Hematopoietic multipotent progenitor cell treated with erythropoietin and hydrocortisone succinate and interleukin-3 and kit ligand, for 17 days (in vitro differentiated cells): ENCODE measurements at places on chromosomes 4 and X.

DNA sequence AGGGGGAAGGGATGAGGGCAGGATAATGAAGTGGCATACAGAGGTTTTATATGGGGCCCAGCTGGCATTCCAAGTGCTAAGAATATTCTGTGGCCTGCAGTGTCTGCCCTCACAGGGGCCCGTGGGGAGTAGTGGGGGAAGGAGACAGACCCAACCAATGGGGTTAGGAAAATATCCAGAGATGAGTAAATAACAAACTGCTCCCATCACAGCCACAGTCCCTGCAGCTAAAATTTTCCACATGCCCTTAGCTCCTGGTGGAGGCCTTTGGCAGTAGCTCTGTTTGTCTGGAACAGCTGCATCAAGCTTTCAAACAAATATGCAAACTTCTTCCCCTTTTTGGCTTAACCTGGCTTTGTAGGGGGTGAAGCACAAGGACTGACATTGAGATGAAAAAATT is 3.1 kb downstream of the SRPX2 start:
- DNase-seq, result no peak

- DNase-seq, result no peak
These were observed 45.6 kb downstream of the RGS12 start for GRCh38 chr4:3338321-3338838.

DNA sequence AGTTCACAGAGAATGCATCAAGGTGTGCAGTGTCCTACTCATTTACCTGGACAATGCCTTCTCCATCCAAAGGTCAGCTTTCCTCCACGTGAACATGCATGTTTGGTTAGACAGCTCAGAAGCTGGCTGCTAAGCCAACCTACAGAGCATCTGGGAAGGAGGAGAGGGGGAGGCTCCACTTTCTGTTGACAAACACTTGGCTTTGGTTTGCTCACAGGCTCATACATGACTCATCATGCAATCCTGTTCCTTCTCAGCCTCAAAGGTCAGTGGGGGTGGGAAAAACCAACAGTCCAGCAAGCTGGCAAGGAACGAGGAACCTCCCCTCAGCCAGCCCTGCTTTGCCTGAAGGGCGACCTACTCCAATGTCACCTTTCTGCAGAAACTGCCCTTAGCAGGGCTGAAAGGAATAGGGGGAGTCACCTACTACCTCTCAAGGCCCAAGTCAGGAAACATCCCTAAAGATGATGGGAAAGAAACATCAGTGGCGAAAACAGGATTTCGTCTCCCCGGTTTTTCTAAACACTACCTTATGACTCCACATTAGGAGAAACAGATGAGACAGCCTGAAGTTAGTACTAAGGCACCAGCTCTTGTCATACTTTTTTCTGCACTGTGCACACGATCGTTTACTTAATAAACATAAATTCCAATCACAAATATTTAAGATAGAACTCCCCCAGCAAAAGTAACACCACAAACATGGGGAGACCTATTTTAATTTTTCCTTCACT is 37.9 kb downstream of the RELL1 start:
- DNase-seq, result no peak

GRCh38 chr4:32775049-32775448 is 2054.9 kb downstream of the PCDH7 start:
- no peak for DNase-seq

GRCh38 chrX:8191022-8191421 is 20.0 kb upstream of the VCX2 start:
- DNase-seq, result no peak

DNA sequence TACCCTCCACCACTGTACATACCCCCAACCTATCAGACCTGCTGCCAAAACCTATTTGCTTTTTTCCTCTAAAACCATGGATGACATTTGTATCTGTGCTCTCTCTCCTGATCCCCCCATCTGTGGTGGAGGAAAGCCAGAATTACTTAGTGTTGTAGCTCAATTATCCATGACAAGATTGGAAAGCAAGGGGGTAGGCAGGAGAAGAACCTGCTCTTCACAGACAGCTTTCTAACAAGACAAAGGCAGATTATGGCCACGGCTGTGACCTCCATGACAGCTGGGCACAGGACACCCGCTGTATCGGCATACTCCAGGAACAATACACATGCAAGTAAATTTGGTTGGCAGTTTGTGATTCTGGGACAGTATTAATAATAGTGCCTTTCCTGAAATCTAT is 186.7 kb downstream of the ENOX2 start:
- no peak for DNase-seq

DNA sequence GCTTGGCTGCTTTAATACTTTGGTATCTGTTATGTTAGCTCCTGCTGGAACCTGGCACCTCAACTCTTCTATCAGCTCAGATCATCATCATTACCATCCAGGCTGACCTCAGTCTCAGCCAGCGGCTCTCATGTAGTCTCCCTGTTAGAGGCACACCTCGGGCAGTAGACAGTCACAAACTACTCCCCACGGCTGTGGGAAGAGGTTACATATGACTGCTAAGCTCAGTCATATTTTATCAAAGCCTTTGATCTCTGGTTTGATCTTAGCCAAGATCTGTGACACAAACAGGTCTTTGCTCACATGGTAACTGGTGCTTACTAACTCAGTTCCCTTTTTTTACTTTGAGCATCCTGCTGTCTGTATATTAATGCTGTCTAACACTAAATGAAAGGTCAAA is 384.9 kb downstream of the CENPC start:
- no peak for DNase-seq

DNA sequence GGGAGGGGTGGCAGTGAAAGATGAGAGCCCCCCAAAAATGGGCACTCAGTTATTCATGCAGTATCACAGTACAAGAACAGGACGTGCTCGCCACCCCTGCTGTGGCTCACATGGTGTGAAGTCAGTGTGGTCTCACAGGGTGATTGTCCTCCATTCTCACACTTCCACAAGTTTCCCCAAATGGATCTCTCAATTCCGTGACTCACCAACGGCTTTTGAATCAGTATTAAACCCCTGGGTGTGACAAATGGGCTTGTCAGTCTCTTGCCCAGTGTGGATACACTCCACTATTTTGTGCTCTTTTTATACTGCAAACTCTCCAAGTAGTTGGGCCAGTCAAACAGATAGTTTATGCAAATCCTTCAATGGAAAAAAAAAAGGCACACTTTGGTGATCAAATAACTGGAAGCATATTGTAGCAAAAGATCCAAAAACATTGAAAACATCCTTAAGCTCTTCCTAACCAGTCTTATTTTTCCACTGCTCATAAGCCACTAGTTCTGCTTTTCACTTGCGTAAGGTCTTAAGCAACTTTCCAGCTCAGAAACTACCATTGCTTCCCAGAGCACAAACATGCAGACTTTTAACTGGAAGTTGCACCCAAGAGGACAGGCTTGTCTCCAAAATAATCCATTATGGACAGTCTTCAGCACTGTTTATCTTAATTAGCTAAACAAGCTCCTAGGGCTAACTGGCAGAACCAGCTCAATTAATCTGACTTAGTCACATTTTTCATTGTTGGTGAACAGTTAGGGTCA is 365.7 kb downstream of the PPP3CA start:
- no peak for DNase-seq

- DNase-seq, result no peak
These were observed 165.0 kb downstream of the FHIP1A start for GRCh38 chr4:151573945-151574344.

DNA sequence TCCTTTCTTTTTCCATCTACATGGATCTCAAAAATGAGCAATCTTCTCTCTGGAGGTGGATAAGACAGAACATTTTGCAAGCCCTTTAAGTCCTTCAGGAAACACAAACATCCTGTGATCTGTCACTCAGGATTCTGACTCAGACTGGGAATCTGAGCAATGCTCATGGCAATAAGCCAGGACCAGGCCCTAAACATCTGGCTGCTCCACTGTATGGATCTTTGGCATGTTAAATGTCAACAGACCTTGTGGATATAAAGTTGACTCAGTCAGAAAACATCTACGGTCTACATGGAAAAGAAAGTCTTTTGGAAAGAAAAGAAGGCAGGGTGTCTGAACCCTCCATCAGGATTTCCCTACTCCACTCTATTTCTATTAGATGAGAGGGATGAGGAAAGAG is 17.8 kb upstream of the CHIC2 start:
- peak; percentile 21 for DNase-seq

DNA sequence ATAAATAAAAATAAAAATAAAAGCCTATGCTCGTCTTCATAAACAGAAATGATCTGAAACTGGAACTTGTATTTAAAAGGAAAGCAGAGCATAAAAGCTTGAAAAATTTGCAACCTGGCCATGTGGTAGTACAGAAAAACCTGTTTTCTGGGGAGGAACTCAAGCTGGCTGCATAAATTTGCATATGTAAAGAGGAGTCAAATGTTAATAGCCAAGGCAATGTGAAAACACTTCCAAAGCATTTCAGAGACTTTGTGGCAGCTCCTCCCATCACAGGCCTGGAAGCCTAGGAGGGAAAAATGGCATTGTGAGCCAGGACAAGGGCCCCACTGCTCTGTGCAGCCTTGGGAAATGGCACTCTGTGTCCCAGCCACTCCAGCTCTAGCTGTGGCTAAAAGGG is 727.9 kb upstream of the DIAPH2 start:
- DNase-seq, result no peak

DNA sequence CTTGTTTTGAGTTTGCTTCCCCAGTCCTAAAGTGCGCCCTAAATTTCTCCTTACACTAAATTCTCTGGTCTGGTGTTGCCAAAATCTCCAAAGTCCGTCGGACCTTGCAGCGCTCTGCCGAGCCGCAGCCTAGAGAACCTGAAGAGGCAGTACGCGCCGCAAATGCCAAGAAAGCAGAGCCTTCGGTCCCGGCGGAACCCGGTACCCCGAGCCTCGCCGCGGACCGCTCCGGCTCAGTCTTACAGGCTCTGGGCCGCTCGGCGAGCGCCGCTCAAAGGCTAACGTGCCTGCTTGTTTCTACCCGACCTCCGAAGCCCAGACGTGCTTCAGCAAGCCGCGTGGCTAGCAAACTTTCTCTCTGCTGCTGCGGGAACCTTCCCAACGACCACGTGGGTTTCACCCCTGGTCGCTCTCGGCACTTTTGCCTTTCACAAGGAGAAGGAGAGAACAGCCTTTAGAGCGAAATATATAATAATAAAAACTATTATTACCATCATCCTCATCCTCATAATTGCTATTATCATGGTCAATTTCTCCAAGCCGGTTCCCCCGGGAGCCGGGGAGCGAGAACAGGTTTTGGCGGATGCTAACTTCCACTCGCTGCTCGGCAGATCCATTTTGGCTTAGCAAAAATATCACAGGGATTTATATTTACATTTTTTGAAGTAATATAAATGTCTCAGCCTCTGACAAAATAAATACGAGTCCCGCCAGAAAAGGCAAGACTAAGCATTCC is 2.2 kb upstream of the HTR2C start:
- DNase-seq, result no peak

GRCh38 chr4:139227729-139228404 is 50.8 kb upstream of the ELF2 start:
- peak; percentile 32 for DNase-seq

GRCh38 chrX:154531626-154532025 is 15.0 kb downstream of the G6PD start:
- no peak for DNase-seq

DNA sequence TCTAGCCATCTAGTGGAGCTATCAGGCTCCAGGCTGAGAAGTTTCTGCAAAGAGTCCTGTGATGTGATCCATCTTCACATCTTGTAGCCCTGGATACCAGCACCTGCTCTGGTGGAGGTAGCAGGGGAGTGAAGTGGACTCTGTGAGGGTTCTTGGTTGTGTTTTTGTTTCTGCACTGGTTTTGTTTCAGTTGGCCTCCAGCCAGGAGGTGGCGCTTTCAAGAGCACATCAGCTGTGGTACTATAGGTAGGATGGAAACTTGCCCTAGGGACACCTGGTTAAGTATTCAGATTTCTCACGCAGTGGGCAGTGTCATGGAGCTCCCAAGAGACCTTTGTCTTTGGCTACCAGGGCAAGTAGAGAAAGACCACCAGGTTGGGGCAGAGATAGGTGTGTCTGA is 257.5 kb upstream of the SLC7A11 start:
- DNase-seq, result no peak

DNA sequence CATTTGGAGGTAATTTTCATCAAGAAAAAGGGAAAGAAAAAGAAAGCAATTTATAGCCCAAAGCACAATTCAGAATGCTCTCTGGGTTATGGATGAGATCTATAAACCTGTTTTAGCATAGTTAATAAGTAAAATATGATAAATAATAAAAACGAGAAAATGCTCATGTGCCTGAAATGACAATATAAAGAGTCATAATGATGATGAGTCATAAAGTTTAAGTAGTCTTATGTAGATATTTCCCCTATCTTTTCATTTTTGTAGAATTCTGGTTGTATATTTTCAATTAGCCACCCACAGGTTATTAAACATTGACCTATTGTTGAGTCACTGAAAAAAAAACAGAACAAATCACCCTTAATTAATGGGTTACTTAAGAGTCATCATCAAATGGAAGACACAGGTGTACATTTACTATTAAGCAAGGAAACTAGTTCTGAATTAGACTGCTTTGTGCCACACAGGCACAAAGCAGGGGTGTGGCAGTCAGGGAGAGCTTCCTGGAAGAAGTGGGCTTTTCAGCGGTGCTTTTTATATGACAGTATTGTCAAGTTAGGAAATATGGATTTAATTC is 29.3 kb downstream of the BEND4 start:
- DNase-seq, result no peak

DNA sequence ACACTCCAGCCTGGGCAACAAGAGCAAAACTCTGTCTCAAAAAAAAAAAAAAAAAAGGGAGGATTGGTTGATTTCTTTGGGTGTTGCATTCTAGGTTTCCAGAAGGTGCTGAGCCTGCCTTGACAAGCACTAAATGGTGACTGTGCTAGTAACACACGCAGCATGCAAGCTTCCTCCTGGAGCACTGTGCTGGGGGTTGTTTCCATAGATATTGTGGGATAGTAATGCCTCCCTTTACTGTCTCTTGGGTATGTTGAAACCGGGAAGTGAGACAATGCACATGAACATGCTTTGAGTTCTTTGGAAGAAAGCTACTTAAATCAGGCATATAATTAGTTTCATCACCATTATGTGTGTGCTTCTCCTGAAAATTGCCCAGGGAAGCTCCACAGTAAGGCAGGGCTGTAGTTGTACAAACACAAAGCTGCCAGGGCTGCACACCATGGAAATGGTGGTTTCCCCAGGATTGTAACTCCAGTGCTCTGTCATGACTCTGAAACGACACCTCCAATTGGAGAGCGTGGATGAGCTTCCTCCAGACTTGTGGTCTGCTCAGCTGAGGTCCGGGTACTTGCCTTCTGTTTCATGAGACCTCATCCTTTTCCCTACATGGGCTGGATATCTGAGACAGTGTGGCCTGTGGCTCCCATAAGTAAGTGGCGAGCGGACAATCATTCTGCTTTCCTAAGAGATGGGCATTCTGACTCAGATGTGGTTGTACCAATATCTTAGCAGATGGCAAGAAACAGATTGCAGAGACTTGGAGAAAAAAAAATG is 31.5 kb upstream of the STOX2 start:
- DNase-seq, result no peak

DNA sequence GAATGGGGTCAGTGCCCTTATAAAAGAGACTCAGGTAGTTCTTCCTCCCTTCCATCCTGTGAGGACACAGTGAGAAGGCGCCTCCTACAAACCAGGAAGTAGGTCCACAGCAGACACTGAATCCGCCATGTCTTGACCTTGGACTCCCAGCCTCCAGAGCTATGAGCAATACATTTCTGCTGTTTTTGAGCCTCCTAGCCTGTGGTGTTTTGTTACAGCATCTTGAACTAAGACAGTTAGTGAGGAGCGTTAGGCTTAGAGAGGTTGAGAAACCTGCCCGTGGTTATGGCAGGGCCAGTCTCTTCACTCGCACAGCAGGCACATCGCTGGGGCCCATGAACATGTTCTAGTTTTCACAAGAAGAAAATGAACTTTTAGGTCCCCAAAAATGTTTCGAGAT is 19.7 kb downstream of the SHROOM2 start:
- DNase-seq, result no peak

- DNase-seq, result no peak
These were observed 37.5 kb upstream of the MAOA start for GRCh38 chrX:43618366-43619205.
